ENCODE measurements at places on chromosomes 2 and 18. TPM values are rescaled to one million over a fixed set of nuclear protein-coding genes. Genes with fewer than 3 reads are reported as not detected.

The CNDP1 gene
- 0.36 TPM for total RNA-seq

The TACR1 gene
- total RNA-seq, result 1.00 TPM

GRCh38 chr2:14081521-14081920 lies 551.0 kb upstream of the LRATD1 start:
- no peak for DNase-seq

GRCh38 chr2:84301717-84302116 lies 157.4 kb downstream of the SUCLG1 start:
- DNase-seq, result no peak

The IL1F10 gene
- not detected for total RNA-seq

GRCh38 chr2:18949871-18950270 lies 360.5 kb upstream of the NT5C1B start:
- no peak for DNase-seq

The SCYGR4 gene
- total RNA-seq, result not detected

GRCh38 chr2:45394216-45394615 lies 216.9 kb downstream of the SRBD1 start:
- no peak for DNase-seq

The PLB1 gene
- total RNA-seq, result 4.3 TPM

The KCNIP3 gene
- 20.8 TPM for total RNA-seq

- no peak for DNase-seq
Observed at GRCh38 chr18:49911427-49911826, 98.1 kb upstream of the ACAA2 start.

The LMAN2L gene
- total RNA-seq, result 19.7 TPM

- no peak for DNase-seq
Observed at GRCh38 chr2:5666798-5667197, 25.4 kb upstream of the SOX11 start.

The SERPINB13 gene
- total RNA-seq, result not detected

DNA sequence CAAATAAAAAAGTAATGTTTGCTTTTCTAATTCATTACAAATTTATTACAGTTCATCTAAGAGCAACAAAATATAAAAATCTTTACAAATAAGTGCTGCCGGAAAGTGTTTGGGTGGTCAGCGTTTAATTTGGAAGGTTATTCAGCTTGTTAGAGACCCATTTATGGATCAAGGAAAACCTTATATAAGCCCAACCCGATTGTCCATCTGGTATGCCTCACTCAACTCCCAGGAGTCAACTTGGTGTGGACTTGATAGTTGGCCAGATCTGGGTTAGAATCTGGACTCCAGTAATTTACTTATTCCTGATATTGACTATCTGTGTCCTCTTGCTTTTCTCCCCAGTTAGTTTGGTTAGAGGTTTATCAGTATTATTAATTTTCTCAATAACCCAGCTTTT lies 106.2 kb downstream of the KCTD1 start:
- DNase-seq, result no peak

DNA sequence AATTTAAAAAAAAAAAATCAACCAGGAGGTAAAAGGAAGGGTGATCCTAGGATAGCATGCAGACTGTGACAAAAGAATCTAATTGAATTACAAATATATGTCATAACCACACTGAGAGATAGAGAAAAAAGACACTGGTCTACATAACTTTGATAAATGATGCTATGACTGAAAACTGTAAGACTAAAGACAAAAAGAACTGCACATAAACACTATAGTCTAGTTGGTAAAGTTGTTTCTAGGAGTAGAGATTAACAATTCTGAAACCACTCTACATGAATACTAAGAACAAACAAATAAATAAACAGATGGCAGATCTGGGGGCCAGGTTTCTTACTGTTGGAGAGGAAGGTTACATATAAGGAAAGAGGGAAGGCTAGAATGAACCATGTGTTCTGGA lies 14.6 kb upstream of the CHAC2 start:
- no peak for DNase-seq

- DNase-seq, result no peak
Observed at GRCh38 chr2:221097949-221098348, 474.2 kb downstream of the EPHA4 start.

The COLEC12 gene
- 25.3 TPM for total RNA-seq

GRCh38 chr2:97781981-97782380 lies 68.6 kb downstream of the ZAP70 start:
- DNase-seq, result peak; percentile 10

DNA sequence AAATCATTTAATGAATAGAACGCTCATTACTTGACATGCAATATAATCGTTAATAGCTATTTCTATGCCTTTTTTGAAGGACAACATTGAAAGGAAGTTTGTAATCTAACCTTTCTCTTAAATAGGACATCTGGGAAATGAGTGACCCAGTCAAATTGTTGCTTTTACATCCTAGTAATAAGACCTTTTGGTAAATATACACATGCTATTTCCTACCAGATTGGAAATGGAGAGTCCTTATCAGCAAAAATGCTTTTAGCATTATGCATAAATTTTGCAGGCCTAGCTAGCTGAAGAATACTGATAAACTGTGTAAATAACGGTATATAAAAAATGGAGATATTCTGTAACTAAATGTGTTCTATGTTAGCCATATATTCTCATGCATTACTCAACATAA lies 567.3 kb upstream of the DSEL start:
- DNase-seq, result no peak

GRCh38 chr2:141384676-141385075 lies 746.1 kb downstream of the LRP1B start:
- DNase-seq, result no peak

- DNase-seq, result peak; percentile 85
Observed at GRCh38 chr2:95389245-95390119, 13.0 kb upstream of the FAHD2A start.

GRCh38 chr2:89767572-89768435 lies 1076.3 kb downstream of the RPIA start:
- no peak for DNase-seq

DNA sequence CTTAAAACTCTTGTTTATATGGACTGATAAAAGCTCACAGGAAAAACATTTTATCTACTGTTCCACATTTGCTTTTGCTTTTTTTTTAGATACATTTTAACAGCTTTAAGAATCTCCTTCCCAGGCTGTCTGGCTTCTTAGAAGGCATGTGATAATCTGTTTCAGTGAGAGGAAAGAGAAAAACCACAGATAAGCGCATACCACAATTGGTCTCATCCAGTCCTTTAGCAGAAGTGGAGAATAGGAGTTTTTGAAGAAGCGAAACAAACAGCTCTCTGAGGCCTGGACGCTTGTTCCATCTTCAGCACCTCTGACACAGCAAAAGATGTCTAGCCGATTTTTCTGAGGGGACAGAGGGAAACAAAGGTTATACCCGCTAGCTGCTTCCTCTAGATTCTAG lies 37.6 kb downstream of the RMC1 start:
- no peak for DNase-seq

DNA sequence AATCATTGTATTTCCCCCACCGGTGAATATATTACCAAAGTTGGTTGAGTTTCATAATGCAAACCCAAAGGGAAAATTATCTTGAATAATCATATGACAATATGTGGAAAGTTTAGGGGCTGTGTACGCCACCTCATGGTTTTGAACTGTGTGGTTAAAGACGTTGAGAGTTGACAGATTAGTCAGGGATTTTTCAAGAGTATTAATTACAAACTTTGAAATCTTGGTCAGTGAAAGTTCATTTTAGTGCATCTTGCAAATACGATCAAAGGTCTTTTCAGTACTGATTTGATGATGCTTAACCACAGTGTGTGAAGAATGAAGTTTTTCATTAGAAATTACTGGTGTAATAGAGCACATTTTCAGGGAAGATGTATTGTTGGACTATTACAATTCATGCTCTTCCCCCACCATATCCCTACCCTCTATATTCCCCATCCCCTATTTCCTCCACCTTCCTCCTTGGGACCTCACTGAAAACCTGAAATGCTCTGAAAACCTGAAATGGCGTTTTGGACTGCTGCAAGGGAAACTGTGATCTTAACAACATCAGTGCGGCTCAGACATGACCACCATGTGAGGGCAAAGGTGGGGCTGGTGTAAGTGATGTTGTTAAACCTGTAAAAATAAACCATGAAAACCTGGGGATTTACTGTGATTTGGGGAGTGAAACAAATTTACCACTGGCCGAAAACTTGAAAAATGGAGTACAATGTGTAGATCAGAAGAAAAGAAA lies 4.5 kb upstream of the BCL2L11 start:
- DNase-seq, result no peak

The LIMS4 gene
- total RNA-seq, result 0.45 TPM

The RPL31 gene
- 510 TPM for total RNA-seq

GRCh38 chr18:69246027-69246426 lies 154.7 kb upstream of the DOK6 start:
- no peak for DNase-seq

The NEB gene
- total RNA-seq, result 3.9 TPM

The PPP1CB gene
- total RNA-seq, result 185 TPM

The NDUFB3 gene
- total RNA-seq, result 30.6 TPM

The SOX11 gene
- 146 TPM for total RNA-seq

GRCh38 chr2:217513258-217513657 lies 489.5 kb downstream of the TNS1 start:
- no peak for DNase-seq

GRCh38 chr2:118668431-118669424 lies 178.7 kb downstream of the EN1 start:
- no peak for DNase-seq

GRCh38 chr2:67689186-67689585 lies 292.1 kb downstream of the ETAA1 start:
- no peak for DNase-seq

The USP34 gene
- total RNA-seq, result 246 TPM

The KCNG2 gene
- total RNA-seq, result 2.1 TPM

GRCh38 chr2:42167458-42167857 lies 1.7 kb upstream of the EML4 start:
- no peak for DNase-seq

DNA sequence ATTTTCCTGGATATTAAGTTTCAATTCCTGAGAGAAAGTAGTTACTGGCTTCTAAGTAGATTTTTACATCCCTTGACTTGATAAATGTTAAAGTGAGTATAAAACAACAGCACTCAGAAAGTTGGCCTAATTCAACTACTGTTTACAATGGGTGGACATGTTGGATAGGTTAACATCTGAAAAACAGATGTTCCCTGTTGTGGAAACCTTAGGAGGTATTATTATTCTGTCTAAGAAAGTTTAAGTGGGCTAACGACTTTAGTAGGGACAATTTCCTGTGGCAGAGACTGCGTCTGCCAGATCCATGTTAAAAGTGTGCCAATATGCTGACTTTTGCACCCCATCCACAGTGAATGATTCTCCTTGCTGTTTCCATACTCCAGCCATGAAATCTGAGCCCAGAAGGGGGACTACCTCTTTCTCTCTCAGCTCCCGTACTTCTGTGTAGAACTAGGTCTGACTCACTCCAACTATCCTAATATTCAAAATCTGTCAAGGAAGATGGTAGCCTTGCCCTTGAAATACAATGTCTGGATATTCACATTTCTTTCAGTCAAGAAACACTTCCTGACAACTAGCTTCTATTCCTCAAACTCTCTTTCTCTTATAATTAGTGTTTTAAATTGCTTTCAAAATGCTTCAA lies 327.5 kb upstream of the HNRNPA3 start:
- no peak for DNase-seq

DNA sequence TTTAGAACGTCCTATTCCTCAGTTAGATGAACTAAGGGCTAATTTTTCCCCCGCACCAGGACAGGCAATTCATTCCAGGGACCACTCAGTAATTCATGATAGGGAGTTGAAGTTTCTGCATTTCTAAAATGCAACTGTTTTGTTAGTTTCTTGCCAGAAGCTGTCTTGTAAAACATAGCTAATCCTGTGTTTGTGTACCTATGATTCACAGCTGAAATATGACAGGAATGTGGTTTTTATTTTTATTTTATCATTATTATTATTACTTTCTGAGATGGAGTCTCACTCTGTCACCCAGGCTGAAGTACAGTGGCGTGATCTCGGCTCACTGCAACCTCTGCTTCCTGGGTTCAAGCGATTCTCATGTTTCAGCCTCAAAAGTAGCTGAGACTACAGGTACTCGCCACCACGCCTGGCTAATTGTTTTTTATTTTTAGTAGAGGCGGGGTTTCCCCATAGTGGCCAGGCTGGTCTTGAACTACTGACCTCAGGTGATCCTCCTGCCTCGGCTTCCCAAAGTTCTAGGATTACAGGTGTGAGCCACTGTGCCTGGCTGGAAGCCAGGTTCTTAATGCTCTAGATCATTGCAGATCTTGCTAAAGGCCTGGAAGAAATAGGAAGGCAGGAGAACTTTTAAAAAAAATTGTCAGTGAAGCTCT lies 154.8 kb upstream of the FHL2 start:
- no peak for DNase-seq

- DNase-seq, result no peak
Observed at GRCh38 chr18:79975985-79976680, 11.7 kb downstream of the HSBP1L1 start.

The UNC80 gene
- total RNA-seq, result 34.8 TPM

- no peak for DNase-seq
Observed at GRCh38 chr2:47297767-47298425, 105.1 kb upstream of the MSH2 start.

The TRIM43 gene
- 1.1 TPM for total RNA-seq

DNA sequence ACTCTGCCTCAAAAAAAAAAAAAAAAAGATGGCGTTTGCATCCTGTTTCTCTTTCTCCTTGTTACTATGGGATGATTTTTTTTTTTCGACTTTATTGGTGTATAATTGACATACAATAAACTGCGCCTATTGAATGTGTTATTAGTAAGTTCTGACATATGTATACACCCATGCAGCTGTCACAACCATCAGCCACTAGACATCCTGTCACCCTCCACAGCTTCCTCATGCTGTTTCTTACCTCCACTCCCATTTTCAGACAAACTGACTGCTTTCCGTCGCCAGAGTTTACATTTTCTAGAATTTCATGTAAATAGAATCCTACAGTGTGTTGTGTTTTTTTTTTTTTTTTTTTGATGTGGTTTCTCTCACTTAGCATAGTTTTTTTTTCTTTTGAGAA lies 27.9 kb downstream of the RRM2 start:
- no peak for DNase-seq

The PLCD4 gene
- total RNA-seq, result 1.2 TPM

The SERPINB5 gene
- total RNA-seq, result not detected

The ASB18 gene
- 0.45 TPM for total RNA-seq

DNA sequence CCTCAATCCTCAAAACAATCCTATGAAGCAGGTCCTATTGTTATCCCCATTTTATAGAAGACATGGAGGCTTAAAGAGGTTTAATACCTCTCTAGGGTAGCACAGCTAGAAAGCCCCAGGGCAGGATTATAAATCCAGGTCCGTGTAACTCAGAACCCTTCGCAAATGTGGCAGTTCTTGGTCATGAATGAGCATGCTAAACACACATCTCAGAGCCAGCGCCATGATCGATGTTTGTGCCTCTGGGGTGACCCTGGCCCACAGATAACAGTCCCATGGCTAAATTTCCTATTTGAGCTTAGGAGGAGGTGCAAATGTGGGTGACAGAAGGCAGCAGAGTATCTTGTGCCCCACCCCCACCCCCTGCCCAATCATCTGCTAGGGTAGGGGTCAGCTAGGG lies 17.5 kb downstream of the DNMT3A start:
- no peak for DNase-seq

The ALK gene
- total RNA-seq, result 6.4 TPM
